ENCODE measurements at places on chromosomes 1 and 21. TPM values are rescaled to one million over a fixed set of nuclear protein-coding genes. Genes with fewer than 3 reads are reported as not detected.
A peak's percentile ranks its signal among the peaks of the same experiment; 100 is the strongest.

Gene BCL10
- polyA plus RNA-seq, result 74.2 TPM

Gene CRYAA
- polyA plus RNA-seq, result not detected

Gene FAAH
- polyA plus RNA-seq, result 0.98 TPM

Gene S100PBP
- 12.1 TPM for polyA plus RNA-seq

Gene EFNA4
- polyA plus RNA-seq, result 4.6 TPM

Gene TGFB2
- 1.3 TPM for polyA plus RNA-seq

Gene PDZK1IP1
- polyA plus RNA-seq, result not detected

Gene ZSWIM5
- 0.08 TPM for polyA plus RNA-seq

Gene OR2T3
- polyA plus RNA-seq, result not detected

GRCh38 chr1:212257157-212257556 lies 28.1 kb upstream of the PPP2R5A start:
- no peak for DNase-seq
- H3K27me3 ChIP-seq, result no peaks in the 10 kb centered on the region
- no peak overlapping the region for H3K4me3 ChIP-seq

- DNase-seq, result no peak
- peaks cover 66% of the 10 kb centered on the region for H3K4me1 ChIP-seq
- peaks cover 16% of the 10 kb centered on the region for H3K36me3 ChIP-seq
- peak overlapping the region; percentile 86 for H3K27ac ChIP-seq
- no peaks in the 10 kb centered on the region for H3K27me3 ChIP-seq
- no peak overlapping the region for H3K4me3 ChIP-seq
Observed at GRCh38 chr1:36137226-36137625, 12.1 kb downstream of the TRAPPC3 start.

GRCh38 chr1:102566182-102566581 lies 542.1 kb downstream of the COL11A1 start:
- no peaks in the 10 kb centered on the region for H3K36me3 ChIP-seq
- DNase-seq, result no peak
- no peaks in the 10 kb centered on the region for H3K27me3 ChIP-seq

GRCh38 chr1:6471086-6471969 lies 5.4 kb upstream of the TNFRSF25 start:
- H3K4me1 ChIP-seq, result no peaks in the 10 kb centered on the region
- no peaks in the 10 kb centered on the region for H3K36me3 ChIP-seq
- no peaks in the 10 kb centered on the region for H3K27me3 ChIP-seq
- no peak overlapping the region for H3K4me3 ChIP-seq
- no peak for DNase-seq

DNA sequence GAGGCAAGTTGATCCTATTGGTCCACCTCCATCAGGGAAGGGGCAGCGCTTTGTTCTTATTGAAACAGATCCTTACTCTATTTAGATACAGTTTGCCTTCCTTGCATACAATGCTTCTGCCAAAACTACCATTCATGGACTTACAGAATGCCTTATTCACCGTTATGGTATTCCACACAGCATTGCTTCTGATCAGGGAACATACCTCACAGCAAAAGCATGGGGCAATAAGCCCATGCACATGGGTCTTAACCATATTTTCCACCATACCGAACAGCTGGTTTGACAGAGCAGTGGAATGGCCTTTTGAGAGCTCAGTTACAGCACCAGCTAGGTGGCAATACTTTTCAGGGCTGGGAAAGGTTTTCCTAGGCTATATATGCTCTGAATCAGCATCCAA lies 544.8 kb upstream of the ADGRL4 start:
- H3K4me3 ChIP-seq, result no peak overlapping the region
- no peaks in the 10 kb centered on the region for H3K27me3 ChIP-seq
- no peak overlapping the region for H3K27ac ChIP-seq
- H3K36me3 ChIP-seq, result no peaks in the 10 kb centered on the region
- H3K4me1 ChIP-seq, result no peaks in the 10 kb centered on the region

DNA sequence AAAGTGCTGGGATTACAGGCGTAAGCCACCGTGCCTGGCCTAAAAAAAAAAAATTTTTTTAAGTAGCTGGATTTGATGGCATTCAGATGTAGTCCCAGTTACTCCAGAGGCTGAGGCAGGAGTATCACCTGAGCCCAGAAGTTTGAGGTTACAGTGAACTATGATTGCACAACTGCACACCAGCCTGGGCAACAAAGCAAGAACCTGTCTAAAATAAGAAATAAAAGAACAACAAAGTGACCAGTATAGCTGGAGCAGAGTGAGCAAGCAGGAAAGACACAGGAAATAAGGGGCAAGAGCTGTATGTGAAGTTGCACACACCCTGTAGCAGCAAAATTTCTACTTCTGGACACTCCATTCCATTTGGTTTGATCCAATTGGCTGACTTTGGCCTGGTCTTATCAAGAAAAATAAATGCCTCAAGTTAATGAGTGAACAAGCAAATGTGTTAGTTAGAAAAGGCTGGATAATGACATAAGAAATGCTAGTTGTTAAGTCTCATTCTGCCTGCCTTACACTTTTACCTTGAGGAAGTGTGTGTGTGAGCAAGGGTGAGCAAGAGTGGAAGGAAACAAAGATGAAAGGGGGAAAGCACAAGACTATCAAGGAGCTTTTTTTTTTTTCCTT lies 7.9 kb downstream of the ATP5IF1 start:
- no peak for DNase-seq
- peaks cover 13% of the 10 kb centered on the region for H3K4me1 ChIP-seq
- H3K27me3 ChIP-seq, result no peaks in the 10 kb centered on the region
- no peak overlapping the region for H3K27ac ChIP-seq
- no peaks in the 10 kb centered on the region for H3K36me3 ChIP-seq
- H3K4me3 ChIP-seq, result no peak overlapping the region

DNA sequence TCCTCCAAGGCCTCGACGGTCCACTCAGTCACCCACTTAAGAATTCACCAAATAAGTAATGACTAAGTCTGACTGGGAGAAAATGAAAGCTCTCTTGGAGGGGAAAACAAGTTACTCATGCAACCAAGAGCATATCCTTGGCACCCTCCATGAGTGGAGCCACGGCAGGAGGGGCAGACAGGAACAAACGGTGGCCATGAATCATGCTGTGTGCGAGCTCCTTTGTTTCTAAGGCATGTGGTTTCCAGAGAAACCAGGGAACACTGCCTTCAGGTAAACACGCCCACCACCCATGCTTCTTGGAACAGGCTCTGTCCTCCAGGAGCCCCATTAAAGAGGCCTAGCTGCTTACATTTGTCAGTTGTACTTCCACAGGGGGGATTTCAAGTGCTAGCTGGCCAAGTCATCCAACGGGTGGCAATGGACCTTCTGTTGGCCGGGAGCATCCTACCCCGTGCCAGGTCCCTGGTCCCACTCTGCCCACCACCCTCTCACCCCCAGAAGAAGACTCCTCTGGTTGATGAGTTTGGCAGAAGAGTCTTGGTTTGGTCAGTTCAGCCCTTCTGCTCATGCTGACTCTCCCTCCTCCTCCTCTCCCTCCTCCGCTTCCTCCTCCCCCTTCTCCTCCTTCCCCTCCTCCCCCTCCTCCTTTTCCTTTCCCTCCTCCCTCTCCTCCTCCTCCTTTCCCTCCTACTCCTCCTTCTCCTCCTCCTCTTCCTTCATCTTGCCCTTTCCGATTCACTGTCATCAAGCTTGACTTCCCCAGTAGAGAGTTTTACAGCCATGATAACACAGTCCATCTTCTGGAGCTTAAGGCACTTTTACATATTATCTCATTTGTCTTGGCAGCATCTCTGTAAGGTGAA lies 107.6 kb downstream of the CCDC185 start:
- H3K36me3 ChIP-seq, result no peaks in the 10 kb centered on the region
- H3K27me3 ChIP-seq, result no peaks in the 10 kb centered on the region
- H3K27ac ChIP-seq, result peak overlapping the region; percentile 87
- peaks cover 22% of the 10 kb centered on the region for H3K4me1 ChIP-seq
- DNase-seq, result peak; percentile 98
- no peak overlapping the region for H3K4me3 ChIP-seq

DNA sequence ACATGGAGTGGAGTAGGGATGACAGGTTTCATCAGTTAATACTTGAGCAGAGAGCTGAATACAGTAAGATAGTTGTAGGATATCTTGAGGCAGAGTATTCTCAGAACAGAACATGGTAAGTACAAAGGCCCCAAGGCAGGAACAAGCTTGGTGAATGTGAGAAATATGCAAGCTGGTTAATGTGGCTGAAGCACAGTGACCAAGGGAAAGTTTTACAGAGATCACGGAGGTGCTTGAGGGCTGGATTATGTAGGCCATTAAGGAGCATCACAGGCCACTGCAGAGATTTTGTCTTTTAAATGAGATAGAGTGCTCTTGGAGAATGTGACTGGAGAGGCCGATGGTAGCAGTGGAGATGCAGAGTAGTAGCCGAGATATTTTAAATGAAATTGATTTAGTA lies 54.0 kb upstream of the BOLA1 start:
- H3K4me3 ChIP-seq, result peak overlapping the region; percentile 100
- H3K4me1 ChIP-seq, result peaks cover 38% of the 10 kb centered on the region
- peak; percentile 23 for DNase-seq
- no peaks in the 10 kb centered on the region for H3K36me3 ChIP-seq
- peak overlapping the region; percentile 67 for H3K27ac ChIP-seq

GRCh38 chr1:220700556-220701179 lies 10.5 kb downstream of the C1orf115 start:
- 0 out of 2 replicates have a peak, but pooled peaks cover 10% of the 10 kb centered on the region for H3K27me3 ChIP-seq
- no peaks in the 10 kb centered on the region for H3K4me1 ChIP-seq
- H3K4me3 ChIP-seq, result no peak overlapping the region
- no peaks in the 10 kb centered on the region for H3K36me3 ChIP-seq
- no peak for DNase-seq

DNA sequence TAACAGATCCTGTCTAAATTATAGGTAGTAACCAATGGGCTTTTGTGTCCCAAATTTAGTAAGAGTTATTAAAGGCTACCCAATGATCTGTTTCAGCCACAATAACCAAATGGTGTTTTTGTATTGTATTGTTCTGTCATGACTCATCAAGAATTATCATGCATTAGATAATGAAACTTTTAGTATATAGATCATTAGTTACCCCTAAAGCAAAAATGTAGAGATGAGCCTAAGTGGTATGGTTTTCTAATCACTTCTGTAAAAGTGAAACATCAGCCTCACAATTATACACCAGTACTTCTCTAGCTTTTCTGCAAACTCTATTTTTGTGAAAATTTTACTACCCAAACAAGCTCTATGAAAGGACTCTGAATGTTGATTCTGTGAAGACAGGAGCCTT lies 71.4 kb downstream of the LRRC7 start:
- DNase-seq, result no peak
- H3K4me3 ChIP-seq, result no peak overlapping the region
- no peaks in the 10 kb centered on the region for H3K27me3 ChIP-seq
- no peaks in the 10 kb centered on the region for H3K4me1 ChIP-seq

- no peaks in the 10 kb centered on the region for H3K4me1 ChIP-seq
- H3K4me3 ChIP-seq, result no peak overlapping the region
- no peaks in the 10 kb centered on the region for H3K27me3 ChIP-seq
- no peak overlapping the region for H3K27ac ChIP-seq
Observed at GRCh38 chr1:73467731-73468130, 730.2 kb downstream of the LRRIQ3 start.

DNA sequence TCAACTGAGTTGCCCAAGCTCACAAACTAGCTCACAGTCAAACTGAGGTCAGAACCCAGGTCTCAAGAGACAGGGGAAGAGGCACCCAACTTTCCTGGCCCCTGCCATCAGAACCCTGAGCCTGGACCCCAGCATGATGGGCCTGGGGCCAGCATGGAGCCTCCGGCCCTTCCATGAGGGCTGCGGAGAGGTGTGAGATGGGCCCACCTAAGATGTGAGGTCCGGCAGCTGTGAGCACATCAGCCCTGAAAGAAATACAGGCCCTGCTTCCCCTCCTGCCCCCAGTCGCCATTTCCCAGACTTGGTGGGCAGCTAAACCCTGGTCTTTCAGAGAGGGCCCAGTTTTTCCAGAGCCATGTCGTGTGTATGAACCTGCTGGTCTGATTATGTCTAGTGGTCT lies 30.6 kb downstream of the QSOX1 start:
- DNase-seq, result no peak
- H3K36me3 ChIP-seq, result peaks cover 15% of the 10 kb centered on the region
- no peak overlapping the region for H3K4me3 ChIP-seq
- H3K27ac ChIP-seq, result no peak overlapping the region
- H3K4me1 ChIP-seq, result no peaks in the 10 kb centered on the region

DNA sequence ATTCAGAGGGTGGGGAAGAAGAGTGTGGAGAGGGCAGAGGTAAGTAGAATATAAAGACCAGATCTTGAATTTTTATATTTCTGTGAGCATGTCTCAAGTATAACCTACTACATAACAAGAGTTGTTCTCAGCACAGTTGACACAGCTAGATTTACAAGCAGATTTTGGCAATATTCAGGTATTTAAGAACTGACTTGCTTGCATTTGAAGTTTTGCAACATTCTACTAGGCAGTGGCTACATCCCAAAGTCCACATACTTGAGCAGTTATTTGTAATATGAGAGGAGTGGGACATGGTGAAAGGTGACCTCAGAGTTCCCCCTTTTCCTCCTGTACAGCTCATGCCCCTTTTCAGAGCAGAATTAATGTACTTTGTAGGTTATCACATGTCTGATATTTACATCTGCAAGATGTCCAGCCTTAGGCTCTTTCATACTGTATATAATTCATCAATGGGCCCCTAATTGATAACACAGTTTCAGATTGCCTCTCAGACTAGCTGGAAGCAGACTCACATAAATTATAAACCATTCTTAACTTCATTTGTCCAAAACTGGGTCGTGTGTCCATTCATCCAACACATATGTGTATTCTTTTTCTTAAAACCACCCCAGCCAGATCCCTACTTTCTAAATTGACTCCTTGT lies 136.7 kb upstream of the RAVER2 start:
- no peaks in the 10 kb centered on the region for H3K27me3 ChIP-seq
- no peak overlapping the region for H3K27ac ChIP-seq
- no peak overlapping the region for H3K4me3 ChIP-seq

- H3K27me3 ChIP-seq, result peaks cover 46% of the 10 kb centered on the region
- DNase-seq, result no peak
- no peaks in the 10 kb centered on the region for H3K36me3 ChIP-seq
- no peak overlapping the region for H3K4me3 ChIP-seq
- no peaks in the 10 kb centered on the region for H3K4me1 ChIP-seq
- H3K27ac ChIP-seq, result no peak overlapping the region
Observed at GRCh38 chr1:17319561-17320350, 11.8 kb downstream of the PADI4 start.

DNA sequence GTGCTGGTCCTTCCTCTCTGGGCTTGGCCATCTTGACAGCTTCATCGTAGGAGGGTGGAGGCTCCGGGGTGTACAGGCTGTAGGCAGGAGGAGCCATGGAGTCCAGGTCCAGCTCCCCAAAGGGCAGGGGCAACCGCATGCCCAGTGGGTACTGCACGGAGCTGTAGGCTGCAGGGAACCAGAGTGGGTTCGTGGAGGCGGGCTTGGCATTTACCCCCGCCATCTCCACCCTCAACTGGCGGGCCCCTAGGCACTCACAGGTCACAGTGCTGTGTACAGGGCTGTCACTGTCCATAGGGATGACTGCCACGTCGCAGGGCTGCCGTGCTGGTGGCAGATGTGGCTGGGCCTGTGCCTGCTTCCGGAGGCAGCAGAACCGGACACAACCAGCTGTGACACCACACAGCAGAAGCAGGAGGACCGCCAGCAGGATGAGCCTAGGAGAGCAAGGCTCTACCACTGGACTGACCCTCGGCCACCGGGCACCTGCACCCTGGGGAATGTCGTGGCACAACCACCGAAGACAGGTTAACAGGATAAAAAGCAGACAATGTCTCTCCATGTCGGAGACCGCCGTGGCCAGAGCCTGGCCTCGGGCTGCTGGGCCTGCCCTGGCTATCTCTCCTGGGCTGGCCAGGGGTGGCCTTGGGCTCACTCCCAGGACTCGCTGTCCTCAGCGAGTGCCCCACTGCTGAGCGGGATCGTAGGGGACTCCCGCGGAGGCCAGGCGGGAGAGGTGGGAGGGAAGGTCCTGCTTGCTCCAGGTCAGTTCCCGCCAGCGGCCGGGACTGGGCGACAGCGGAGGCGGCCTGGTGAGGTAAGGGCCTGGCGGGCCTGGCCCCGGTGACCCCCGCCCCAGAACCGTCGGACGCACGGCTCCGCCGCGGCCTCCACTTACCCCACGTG lies 831 bp downstream of the TMEM52 start:
- H3K27ac ChIP-seq, result no peak overlapping the region
- no peak for DNase-seq
- no peaks in the 10 kb centered on the region for H3K4me1 ChIP-seq
- no peaks in the 10 kb centered on the region for H3K27me3 ChIP-seq

Data from GM23248 (cell line).